ENCODE measurements at places on chromosomes 2 and 18. TPM values are rescaled to one million over a fixed set of nuclear protein-coding genes. Genes with fewer than 3 reads are reported as not detected.

Gene REG1B
- not detected for total RNA-seq

Gene FOXD4L1
- not detected for total RNA-seq

Gene CCDC141
- total RNA-seq, result under 0.01 TPM

Gene REG3A
- not detected for total RNA-seq

Gene MARCO
- total RNA-seq, result under 0.01 TPM

Gene CNTNAP5
- total RNA-seq, result not detected

Gene ZCCHC2
- 12.1 TPM for total RNA-seq

Gene CXCR4
- not detected for total RNA-seq

Gene IL1F10
- not detected for total RNA-seq

Gene TCF23
- total RNA-seq, result not detected

Gene OSBPL1A
- 46.1 TPM for total RNA-seq

Gene ALLC
- not detected for total RNA-seq

Gene MYCN
- not detected for total RNA-seq

Gene IHH
- total RNA-seq, result not detected

Gene VIL1
- total RNA-seq, result under 0.01 TPM

Gene CCDC138
- total RNA-seq, result 4.8 TPM

Gene UGT1A9
- not detected for total RNA-seq

Gene DYSF
- total RNA-seq, result 0.20 TPM

Gene PAX8
- 2.9 TPM for total RNA-seq

Gene REG3G
- not detected for total RNA-seq

Gene ALK
- total RNA-seq, result not detected

Gene ABCG5
- total RNA-seq, result not detected

Measured in subcutaneous preadipocyte (primary cell).